ENCODE measurements at places on chromosomes 3 and 15. TPM values are rescaled to one million over a fixed set of nuclear protein-coding genes. Genes with fewer than 3 reads are reported as not detected.

Gene RNF7
- total RNA-seq = 62.4 TPM

GRCh38 chr15:51424780-51425179 lies 83.3 kb downstream of the GLDN start:
- no peak for DNase-seq

Gene TRIM59
- total RNA-seq = 2.4 TPM

Gene FSD2
- total RNA-seq = not detected

Gene ALG1L2
- 0.90 TPM for total RNA-seq

- DNase-seq = no peak
Measured at GRCh38 chr3:13234666-13235065, 161.4 kb upstream of the IQSEC1 start.

GRCh38 chr3:110066206-110066605 lies 728.9 kb upstream of the DPPA4 start:
- DNase-seq = no peak

DNA sequence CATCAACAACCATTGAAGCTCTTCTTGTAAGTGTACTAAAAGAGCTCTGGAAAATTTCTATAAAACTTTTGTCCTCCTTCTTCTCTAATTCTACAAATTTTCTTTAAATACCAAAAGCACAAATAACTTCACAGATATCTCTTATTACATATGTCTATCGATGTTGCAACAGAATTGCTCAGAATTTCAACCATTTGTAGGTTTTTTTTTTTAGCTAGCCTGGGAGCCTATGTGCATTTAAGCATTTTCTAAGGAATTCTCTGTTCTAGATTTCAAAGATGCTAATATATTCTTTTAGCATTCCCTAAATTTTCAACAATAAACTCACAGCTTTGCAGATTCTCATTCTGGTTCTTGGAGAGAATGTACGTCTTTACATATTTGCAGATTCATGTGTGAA lies 774.3 kb upstream of the NR2F2 start:
- DNase-seq = no peak

DNA sequence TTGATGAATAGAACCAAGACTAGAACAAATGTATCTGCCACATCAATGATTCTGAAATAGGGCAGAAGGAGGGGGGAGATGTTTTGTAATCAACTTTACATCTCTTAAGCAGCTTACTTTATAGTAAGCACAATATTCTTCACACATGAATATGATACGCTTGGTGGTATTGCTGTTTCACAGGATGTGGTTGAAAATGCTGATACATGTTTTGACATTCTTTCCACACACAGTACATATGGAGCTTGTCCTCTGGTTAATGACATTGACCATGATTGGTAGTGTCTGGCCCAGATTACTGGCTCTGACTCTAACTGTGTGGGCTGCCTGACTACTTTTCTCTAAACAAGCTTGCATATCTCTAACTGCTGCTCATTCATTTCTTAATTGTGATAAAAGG lies 168.9 kb downstream of the KLHL25 start:
- no peak for DNase-seq

Gene FILIP1L
- 630 TPM for total RNA-seq
